ENCODE measurements at places on chromosomes 4 and X.

GRCh38 chr4:47624031-47624441, 139.0 kb downstream of the ATP10D start:
- DNase-seq = no peak

- no peak for DNase-seq
Observed at GRCh38 chr4:10733481-10734062, 49.0 kb upstream of the CLNK start.

- peak; percentile 22 for DNase-seq
Observed at GRCh38 chrX:53239474-53239873, 14.5 kb upstream of the KDM5C start.

GRCh38 chr4:185888676-185889075, 76.7 kb upstream of the SORBS2 start:
- no peak for DNase-seq

DNA sequence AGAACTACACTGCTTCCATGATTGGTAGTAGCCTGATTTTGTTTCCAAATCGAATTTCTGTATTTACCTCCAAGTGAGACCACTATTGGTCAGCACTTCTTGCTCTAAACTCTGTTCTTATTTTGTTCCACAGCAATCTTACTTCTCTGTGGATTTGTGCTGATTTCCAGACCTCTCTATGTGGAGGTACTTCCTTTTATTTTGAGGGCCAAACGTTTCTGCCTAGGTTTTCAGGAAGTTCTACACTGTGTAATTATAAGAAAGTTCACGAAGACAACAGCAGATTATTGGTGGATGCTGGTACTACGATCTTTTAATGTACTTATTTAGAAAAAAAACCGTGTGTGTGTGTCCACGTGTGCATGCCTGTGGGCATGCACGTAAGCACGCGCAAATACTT, 46.7 kb downstream of the DTHD1 start:
- DNase-seq = no peak

DNA sequence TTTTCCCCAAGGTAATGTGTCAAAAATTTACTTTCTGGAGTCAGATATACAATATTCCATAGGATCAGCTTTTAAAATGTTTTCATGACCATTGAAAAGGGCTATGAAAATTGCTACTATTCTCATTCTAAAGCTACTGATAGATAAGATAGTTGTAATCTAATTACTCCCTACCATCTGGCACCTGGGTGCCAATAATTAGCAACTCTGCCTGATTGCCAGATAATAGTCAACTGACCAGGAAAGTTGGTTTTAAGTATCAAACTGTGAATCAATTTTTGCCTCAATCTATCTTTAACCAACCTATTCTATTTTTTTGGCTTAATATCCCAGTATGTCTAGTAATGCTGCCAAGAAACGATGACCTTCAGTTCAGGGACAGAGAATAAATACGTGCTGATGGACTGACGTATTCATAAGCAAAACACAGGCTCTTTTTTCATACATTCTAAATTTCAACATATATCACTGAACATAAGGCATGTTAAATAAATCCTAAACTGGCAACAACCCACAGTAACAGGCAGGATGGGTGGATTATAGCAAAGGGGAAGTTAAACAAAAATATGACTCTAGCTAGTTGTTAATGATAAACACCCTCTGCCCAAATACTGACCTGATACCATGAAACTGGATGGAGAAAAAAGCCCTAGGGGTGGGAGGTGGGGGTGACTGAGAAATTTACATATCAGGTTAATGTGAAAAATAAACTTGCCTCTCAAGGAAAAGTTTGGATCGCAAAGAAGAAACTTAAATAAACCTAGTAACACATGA, 18.2 kb downstream of the SH3RF1 start:
- DNase-seq = no peak

DNA sequence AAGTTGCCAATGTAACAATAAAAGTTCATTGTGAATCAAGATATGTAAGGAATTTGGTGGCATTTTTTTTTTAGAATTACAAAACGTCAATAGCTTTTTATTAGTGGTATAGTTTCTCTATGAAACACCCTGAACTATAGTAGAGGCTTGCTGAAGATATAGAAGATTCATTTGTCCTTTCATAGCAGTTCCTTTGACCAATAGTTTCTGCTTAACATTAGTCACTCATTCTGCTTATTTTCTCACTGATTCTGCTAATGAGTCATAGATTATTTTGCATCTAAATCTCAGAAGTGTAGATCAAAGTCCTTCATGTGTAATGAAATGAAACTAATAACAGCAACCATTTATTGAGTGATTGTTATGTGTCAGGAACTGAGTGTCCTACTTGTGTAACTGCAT, 205.0 kb upstream of the TET2 start:
- DNase-seq = no peak

DNA sequence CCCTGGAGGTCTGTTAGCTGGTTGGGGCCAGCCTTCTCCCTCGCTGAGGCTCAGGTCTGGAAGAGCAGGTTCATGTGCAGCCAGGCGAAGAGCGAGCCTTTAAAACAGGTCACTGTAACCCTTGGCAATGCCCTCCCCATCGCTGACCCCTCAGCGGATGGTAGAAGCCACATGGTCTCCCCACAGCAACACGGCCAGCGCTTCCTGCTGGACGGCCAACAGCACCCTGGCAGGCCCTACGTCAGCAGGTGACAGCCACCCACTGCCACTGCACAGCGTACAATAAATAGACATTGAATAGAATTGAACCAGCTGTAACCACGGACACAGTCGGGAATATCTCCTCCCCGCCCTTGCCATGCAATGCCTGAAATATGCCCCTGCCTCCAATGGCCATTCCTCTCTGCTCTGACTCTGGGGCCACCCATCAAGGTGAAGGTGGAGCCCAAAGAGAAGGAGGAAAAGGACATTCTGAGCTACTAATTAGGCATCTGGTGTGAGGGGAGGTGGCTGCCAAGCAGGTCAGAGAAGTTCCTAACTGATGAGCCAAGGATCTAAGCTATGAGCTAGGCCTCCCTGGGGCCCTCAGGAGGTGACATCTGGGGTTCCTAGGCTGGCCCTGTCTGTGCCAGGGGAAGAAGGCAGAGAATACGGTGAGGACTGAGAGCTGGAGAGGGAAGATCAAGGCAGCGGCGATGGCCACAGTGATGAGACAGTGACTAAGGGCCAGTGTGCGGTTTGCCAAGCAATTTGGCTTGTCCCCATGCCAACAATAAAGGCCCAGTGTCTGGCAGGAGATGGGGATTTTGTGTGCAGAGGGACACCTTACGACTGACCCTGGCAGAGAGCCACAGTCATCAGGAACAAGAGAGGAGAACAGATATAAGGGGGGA, 202.3 kb downstream of the BCOR start:
- DNase-seq = no peak

GRCh38 chrX:15114743-15115566, 154.9 kb downstream of the ASB9 start:
- DNase-seq = no peak

- no peak for DNase-seq
Observed at GRCh38 chr4:137693641-137694040, 161.3 kb upstream of the PCDH18 start.

DNA sequence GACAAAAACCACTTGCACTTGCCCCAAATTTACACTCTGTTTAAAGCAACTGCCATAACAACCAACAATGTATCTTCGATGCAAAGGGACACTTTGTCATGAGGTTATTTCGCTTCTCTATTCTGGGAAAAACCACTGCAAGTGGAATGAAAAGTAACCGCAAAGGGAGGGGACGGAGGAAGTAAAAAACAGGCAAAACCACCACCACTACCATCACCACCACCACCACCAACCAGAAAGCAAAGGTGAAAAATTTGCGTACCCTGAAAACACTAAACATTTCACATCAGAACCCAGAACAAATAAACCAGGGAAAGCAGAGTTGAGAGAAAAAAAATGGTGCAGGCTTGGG, 1.2 kb upstream of the N4BP2 start:
- DNase-seq = no peak

GRCh38 chrX:49309401-49309981, 6.0 kb downstream of the GAGE10 start:
- no peak for DNase-seq

DNA sequence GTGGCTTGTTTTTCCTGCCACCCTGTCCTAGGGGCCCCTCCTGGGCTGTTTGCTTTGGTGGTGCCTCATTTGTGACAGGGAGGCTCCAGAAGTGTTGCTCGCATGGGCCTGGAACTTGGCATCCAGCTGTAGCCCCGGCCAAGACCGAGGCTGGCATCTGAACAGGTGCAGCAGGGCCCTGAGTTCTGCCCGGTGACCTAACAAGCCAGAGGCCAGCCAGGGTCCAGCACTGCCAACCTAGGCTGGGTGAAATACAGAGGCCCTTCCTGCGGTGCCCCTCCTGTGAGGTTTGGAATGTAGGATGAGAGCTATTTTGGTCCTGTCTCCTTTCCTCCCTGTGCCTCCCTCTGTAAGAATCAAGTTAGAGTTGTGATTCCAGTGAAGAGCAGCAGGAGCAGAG, 58.5 kb downstream of the STARD8 start:
- no peak for DNase-seq

DNA sequence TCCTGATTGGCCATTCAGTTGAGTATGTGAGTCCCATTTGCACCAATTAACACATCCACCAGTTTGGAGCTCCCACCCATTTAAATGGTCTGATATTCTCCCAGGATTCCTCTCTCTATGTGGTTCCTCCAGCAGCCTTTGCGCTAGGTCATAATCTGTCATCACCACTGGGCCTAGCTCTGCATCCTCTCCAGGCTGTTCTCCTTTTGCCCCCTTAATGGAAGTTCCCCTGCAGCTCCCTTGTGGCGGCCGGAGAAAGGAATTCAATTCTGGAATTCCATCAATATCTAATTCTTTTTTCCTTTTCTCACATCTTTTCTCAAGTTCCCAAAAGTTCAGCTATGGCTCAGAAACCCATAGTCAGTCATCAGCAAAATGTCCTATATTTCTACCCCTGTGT, 2184.4 kb upstream of the AGA start:
- DNase-seq = peak; percentile 24

- no peak for DNase-seq
Observed at GRCh38 chr4:61085534-61085933, 114.6 kb upstream of the ADGRL3 start.

DNA sequence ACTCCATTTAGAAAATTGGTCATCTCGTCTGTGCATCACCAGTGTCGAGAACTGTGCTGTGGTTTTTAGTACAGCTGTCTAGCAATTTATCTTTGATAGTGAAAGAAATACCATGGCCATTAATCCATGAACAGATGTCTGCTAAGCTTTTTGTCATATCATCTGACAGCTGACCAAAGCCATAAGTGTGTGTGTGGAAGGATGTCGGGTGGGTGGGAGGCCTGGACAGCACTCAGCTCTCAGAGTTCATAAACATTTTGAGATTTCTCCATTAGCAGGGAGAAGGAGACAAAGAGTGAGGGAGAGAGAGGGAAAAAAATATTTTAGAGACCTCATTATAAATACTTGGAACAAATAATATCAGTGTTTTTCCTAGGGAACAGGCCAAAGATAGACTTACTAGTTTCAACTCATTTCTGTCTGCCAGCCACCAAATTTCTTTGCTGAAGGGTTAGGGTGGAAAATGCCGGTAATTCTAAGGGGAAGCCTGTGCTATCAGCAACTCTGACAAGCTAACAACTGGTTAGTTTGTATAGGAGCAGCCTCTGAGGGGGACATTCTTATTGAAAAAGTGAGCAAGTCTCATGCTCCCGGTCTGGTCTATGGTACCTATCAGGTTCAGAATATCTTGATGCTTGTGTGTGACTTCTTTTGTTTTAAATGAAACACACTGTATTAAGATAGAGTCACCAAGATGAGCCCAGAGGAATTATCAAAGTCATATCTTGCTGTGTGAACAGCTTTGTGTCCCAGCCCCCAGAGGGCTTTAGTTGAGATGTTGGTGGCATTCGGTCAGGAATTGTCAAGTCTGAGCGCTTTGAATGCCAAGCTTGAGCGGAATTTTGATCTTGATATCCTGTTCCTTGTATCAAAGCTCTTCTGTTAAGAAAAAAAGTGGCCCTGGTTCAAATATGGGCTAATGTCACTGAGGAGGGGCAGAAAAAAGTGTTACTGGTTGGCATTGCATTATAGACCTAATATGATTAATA, 41.9 kb upstream of the PDLIM3 start:
- no peak for DNase-seq

DNA sequence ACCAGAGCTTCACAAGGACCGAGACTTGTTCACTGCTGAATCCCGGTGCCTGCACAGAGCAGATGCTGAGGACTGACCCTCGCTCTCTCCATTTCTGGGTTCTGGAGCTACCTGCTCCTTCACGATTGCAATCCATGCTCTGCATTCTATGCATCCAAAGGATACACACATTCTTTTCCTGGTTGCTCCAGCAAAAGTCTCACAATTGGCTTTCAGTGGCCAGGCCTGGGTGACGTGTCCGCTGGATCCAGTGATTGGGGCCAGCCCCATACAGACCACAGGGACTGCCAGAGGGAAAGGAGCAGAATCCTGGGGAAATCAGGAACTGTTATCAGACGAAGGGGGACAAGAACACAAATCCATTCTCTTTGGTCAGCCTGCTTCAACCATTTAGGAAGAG, 14.9 kb upstream of the CDKN2AIP start:
- DNase-seq = no peak

DNA sequence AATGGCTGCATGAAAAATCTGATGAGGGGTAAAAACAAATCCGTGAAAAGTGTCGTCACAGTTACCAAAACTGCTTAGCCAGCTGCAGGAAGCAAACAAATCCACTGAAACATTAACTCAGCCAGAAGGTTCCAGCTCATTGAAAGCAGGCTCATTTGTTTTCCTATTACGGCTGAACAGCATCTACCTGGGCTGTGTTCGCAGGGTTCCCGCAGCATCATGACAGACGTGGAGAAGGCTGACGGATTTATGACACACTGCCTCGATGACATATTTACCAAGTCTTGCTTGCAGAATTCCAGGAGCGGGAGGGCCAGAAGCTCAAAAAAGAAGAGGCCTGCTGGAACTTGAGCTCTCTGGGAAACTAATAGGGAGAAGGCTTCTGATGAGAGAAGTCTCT, 781.1 kb downstream of the RAB28 start:
- DNase-seq = no peak

GRCh38 chrX:38704146-38704882, 96.9 kb upstream of the MID1IP1 start:
- DNase-seq = no peak

DNA sequence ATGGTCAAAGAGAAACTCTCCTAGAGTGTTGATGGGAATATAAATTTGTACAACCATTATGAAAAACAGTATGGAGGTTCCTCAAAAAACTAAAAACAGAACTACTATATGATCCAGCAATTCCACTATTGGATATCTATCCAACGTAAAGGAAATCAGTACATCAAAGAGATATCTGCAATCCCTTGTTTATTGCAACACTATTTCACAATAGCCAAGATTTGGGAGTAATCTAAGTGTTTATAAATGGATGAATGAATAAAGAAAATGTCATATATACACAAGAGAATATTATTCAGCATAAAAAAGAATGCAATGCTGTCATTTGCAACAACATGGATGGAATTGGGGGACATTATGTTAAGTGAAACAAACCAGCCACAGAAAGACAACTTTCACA, 1118.1 kb upstream of the PRKX start:
- DNase-seq = no peak

Data from endothelial cell (in vitro differentiated cells).